ENCODE measurements at places on chromosomes 3 and 15.

- no peak for DNase-seq
These were observed at the start of gene STAB1 for GRCh38 chr3:52494886-52495495. Gene STAB1 (plus strand): TSS chr3:52495338. CDS start chr3:52495414, 76 bp downstream.

- DNase-seq = peak; percentile 91
These were observed at the start of gene HSPBAP1 for GRCh38 chr3:122793568-122794416. Gene HSPBAP1 (minus strand): TSS chr3:122793831. CDS start chr3:122793680, 151 bp downstream.

DNA sequence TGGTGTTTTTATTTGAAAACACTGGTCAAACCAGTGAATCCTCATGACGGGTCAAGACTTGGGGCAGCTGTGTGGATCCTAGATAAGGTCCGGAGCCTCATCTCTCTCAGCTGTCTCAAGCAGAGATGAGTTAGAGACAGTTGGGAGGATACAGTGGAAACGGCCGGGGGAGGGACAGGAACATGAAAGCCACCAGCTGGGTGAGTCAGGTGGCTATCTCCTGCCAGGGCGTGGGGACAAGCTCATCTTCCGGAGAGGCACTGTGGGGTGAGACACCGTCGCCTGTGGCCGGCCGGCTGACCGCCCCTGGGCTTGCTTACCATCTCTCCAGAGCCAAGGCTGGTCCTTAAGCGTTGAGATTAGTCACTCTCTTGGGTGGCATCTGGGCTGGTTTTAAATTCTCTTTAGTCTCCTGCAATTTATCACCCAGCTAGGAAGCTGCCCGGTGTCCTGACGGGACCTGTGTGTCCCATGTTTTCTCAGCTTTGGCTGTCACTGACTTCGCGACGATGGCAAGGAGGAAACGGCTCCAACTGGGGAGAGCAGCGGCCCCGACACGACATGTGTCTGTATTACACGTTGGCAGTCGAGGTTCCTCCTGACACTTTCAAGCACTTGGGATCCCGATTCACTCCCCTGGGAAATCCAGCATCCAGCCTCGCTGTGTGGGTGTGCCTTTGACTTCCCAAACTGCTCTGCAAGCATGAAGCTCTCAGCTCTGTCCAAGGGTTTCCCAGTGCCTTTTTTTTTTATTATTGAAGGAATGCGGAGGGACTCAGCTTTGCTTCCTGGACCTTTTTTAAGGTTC is 7.5 kb downstream of the ST8SIA2 start:
- no peak for DNase-seq

- DNase-seq = no peak
These were observed 192.8 kb downstream of the FEZF2 start for GRCh38 chr3:62180514-62180913.

DNA sequence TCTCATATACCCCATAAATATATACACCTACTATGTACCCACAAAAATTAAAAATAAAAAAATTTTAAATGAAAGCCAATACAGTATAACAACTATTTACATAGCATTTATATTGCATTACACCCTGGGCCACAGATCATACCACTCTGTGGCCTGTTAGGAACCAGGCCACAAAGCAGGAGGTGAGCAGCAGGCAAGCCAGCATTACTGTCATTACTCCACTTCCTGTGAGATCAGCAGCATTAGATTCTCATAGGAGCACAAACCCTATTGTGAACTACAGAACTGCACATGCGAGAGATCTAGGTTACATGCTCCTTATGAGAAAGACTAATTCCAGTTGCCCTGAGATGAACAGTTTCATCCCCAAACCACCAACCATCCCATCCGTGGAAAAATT is 17.4 kb downstream of the FILIP1L start:
- DNase-seq = no peak

DNA sequence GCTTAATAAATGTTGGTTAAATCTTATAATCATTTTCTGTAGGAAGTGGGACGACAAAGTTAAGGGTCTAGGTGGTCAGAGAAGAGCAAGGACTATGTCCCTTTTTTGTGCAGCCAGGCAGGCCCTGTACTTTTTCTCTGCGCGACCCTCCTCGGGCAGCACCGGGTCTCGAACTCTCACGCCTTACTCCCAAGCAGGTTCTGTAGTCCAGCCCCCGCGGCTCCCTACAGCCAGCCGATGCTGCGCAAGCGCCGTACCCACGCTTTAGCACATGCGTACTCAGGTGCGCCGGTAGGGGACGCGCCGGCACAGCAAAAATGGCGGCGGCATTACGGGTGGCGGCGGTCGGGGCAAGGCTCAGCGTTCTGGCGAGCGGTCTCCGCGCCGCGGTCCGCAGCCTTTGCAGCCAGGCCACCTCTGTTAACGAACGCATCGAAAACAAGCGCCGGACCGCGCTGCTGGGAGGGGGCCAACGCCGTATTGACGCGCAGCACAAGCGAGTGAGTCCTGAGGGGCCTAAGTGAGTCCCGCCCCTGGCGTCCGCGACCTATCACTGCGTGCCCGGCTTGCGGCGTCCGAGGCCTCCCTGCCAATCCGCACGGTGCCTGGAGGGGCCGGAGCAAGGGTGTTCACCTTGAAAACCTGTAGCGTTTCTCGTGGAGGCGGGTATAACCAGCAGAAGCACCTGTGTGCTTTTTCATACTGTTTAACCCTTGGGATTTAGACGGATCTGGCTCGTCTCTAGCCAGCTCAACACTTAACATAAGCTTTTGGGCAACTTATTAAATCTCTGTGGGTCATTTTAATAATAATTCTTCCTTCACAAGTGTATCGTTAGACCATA is at the start of gene PCCB:
Gene PCCB, plus strand, starts transcription at position 282 of the 844 bp plus-strand sequence. Its CDS starts 36 bp downstream, at position 318.
- DNase-seq = peak; percentile 93

- DNase-seq = no peak
These were observed 206.6 kb downstream of the UACA start for GRCh38 chr15:70556779-70557178.

- peak; percentile 8 for DNase-seq
These were observed 1.2 kb upstream of the LRRC34 start for GRCh38 chr3:169813757-169814517.

DNA sequence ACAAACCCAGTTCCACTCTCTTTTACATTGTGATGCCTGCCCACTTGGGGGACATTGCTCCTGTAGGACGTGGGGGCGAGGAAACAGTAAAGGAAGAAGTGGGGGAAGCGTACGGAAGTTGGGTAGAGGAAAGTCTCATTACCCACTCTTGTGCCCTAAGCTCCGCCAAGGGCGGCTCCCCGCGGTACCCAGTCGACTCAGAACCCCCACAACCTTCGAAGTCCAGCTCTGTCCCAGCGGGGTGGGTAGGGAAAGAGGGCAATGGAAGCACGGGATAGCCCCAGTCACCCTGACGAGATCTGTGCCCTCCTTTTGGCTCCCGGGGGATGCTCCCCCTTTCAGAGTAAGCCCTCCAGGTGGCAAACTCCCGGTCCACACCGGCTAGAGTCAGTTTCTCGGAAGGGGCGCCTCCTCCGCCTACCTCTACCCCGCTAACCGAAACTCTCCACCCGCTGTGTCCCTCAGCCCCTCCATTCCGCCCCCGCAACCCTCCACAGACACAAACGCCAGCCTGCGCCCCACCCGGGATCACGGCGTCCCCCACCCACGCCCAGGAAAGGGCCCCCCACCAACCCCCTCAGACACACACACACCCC is 527 bp downstream of the CSNK1G1 start:
- DNase-seq = peak; percentile 33

GRCh38 chr15:33126559-33127290 is 67.8 kb downstream of the FMN1 start:
- DNase-seq = peak; percentile 96

DNA sequence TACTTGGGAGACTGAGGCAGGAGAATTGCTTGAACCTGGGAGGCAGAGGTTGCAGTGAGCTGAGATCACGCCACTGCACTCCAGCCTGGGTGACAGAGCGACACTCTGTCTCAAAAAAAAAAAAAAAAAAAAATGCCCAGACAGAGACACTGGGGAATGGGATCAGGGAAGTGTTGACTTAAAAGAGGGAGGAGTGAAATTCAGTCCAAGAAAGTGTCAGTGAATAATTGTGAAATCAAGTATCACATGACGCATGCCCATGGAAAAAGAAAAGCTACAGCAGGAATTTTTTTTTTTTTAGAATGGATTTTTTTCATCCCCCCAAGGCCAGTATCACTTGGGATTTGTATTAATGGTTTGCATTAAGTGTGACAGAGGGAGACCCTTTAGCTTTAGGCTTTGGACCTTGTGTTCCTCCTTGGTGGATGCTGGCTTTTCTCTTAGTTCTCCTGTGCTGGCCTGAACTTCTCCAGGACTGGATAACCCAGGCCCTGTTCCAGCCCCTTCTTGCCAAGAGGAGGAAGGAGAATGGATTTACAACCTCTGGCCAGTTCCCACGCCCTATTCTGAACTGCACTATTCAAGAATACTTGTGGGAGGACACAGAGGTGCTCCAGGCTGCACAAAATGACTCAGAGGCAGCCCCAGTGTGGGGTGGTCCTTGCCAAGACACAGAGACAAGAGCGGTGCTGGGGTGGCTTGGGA is 36.7 kb upstream of the ZNF774 start:
- DNase-seq = peak; percentile 46

DNA sequence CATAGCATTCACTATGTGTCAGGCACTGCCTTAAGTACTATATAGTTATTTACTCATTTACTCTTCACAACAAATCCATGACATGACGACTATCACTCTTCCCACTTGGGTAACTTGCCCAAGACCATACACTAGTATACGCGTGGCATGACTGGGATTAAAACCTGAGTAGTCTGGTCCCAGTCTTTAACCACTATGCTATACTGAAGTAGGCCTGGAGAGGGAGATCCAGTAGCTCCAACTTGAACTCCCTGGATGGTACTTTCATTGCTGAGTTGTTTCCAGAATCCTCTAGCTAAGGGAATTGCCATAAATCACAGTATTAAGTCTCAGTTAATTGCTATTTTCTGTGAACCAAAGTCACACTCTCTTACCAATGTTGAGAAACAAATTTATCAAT is 116.2 kb upstream of the LSAMP start:
- no peak for DNase-seq

GRCh38 chr3:21544076-21544462 is 206.9 kb downstream of the ZNF385D start:
- DNase-seq = peak; percentile 21

DNA sequence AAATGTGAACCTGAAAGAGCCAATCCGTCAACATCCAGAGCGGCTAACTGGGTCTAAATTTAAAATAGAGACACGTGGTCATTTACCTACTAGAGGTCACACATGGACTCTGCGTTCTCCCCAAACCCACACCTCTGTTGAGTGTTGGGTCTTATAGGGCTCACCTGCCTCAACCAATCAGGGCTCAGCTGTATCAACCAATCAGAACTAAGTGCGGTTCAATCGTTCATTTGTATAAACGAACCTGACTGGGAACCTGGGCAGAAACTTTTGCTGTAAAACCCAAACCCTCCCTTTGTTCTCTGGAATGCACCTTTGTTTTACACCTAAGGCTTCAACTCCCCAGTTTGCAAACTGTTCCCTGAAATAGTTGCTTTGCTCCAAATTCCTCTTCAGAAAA is 8.9 kb downstream of the DNAAF4 start:
- no peak for DNase-seq

- peak; percentile 28 for DNase-seq
These were observed 426 bp downstream of the PRKCD start for GRCh38 chr3:53161450-53161819.

- no peak for DNase-seq
These were observed 210.4 kb upstream of the NDN start for GRCh38 chr15:23897531-23897930.

GRCh38 chr3:136932523-136932922 is 25.3 kb upstream of the IL20RB start:
- no peak for DNase-seq

DNA sequence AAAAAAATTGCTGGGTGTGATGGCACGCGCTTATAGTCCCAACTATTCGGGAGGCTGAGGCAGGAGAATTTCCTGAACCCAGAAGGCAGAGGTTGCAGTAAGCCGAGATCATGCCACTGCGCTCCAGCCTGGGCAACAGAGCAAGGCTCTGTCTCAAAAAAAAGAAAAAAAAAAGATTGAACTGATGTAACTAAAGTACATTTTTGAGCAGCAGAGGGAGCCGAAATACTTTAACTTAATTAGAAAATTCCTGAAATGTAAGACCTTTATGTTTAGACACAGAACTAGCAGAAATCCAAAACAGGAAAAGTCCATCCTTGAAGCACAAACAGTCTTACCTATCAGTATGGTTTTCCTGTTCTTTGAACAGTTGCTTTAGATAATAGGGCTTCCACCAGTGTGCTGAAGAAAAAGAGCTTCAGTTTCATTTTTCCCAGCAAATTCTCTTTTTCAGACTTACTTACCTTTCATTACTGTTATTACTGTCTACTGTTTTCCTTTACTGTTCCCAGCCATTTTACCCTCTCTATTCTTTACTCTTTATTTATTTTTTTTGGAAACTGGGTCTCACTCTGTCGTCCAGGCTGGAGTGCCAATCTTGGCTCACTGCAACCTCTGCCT is 33.4 kb upstream of the ZNF609 start:
- DNase-seq = peak; percentile 35

Measured in EL (cell line).